DMS53 (cell line): ENCODE measurements at places on chromosomes 12 and 14.

DNA sequence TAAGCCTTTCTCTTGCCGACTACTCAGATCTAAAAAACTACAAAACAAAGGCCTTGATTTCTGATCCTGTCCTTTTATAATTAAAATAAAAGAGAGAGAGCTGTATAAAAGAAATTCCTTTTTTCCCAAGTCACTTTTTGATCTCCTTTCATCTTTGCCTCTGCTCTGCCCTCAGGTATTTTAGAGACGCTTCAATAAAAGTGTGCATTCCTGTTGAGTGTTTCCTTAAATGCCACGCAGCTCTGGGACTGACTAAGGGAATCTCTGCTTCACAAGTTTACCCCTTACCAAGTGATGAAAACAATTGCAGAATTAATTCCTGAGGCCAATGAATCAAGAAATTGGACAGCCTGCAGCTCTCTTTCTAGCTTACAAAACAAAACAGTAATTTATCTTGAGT, 1109.8 kb downstream of the TMTC2 start:
- no peak for DNase-seq

DNA sequence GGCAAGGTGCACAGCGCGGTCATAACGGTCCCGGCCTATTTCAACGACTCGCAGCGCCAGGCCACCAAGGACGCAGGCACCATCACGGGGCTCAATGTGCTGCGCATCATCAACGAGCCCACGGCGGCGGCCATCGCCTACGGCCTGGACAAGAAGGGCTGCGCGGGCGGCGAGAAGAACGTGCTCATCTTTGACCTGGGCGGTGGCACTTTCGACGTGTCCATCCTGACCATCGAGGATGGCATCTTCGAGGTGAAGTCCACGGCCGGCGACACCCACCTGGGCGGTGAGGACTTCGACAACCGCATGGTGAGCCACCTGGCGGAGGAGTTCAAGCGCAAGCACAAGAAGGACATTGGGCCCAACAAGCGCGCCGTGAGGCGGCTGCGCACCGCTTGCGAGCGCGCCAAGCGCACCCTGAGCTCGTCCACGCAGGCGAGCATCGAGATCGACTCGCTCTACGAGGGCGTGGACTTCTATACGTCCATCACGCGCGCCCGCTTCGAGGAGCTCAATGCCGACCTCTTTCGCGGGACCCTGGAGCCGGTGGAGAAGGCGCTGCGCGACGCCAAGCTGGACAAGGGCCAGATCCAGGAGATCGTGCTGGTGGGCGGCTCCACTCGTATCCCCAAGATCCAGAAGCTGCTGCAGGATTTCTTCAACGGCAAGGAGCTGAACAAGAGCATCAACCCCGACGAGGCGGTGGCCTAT, 875 bp downstream of the HSPA2 start:
- DNase-seq = peak; percentile 22

DNA sequence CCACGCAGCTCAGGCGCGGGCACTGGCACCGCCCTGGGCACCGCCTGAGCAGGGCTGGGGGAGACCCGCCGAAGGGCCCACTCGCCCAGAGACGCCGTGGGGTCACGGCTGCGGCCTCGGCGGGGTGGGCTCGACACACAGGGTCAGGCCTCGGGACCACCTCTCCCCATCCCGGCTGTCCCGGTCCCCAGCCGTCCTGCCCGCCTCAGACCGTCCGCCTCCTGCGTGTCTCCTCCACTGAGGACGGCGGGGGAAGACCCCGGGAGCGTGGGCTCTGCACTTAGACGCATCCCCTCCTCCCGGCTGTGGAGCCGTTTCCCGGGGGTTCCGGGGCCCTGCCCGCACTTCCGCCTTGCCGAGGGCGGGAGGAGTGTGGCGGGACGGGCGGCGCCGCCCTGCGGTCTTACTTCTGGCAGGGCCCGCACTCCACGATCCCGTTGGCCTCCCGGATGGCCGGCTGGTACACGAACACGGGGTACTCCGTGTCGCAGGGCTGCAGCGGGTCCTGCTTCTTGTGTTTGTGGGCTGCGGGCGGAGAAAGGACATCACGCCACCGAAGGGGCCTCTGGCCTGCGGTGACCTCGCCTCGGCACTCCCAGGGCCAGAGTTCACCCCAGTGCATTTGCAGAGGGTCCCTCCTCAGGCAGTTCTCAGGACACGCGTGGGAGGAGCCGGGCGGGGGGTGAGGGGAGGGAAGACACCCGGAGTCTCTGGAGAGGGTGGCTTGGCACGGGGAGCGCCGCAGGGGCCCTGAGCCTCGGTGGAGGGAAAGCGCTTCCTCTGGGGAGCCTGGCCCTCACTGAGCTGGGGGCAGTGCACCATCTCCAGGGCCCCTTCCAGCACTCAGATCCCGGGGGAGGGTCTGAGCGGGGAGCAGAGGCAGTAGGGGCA, 23.1 kb upstream of the LRTM2 start:
- peak; percentile 77 for DNase-seq

GRCh38 chr12:51897181-51897580, 9.3 kb downstream of the ANKRD33 start:
- DNase-seq = no peak

DNA sequence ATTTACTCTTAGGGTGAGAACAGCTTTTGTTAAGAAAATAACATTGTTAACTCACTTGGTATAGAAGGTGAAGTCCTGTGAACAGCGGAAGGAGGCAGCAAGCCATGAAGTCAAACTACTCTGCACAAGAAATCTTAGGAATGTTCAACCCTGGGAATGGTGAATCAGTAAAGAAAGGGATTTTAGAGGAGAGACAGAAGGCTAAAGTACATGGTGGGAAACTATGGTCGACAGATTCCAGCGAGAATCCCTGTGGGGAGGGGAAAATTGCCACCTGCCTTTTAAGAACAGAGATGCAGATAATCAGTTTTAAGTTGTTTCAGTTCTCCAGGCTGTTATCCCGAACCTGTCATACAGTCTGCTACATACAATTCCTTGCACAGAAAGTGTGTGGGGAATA, 63.2 kb upstream of the PTPRR start:
- DNase-seq = no peak
